ENCODE measurements at places on chromosomes 5 and 9.
A peak's percentile ranks its signal among the peaks of the same experiment; 100 is the strongest.

DNA sequence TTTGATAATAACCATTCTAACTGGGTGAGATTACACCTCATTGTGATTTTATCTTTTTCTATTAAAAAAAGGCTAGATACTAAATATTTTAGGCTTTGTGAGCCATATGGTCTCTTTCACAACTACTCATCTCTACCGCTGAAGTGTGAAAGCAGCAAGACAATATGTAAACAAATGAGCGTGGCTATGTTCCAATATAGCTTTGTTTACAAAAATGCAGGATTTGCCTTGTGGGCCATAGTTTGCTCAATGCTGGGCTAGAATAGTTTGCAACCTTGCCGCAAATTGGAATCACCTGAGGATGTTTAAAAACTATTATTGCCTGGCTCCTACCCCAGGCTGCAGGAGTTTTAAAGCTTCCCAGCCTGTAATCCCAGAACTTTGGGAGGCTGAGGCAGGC lies 10.2 kb upstream of the GPR150 start:
- no peak for DNase-seq

DNA sequence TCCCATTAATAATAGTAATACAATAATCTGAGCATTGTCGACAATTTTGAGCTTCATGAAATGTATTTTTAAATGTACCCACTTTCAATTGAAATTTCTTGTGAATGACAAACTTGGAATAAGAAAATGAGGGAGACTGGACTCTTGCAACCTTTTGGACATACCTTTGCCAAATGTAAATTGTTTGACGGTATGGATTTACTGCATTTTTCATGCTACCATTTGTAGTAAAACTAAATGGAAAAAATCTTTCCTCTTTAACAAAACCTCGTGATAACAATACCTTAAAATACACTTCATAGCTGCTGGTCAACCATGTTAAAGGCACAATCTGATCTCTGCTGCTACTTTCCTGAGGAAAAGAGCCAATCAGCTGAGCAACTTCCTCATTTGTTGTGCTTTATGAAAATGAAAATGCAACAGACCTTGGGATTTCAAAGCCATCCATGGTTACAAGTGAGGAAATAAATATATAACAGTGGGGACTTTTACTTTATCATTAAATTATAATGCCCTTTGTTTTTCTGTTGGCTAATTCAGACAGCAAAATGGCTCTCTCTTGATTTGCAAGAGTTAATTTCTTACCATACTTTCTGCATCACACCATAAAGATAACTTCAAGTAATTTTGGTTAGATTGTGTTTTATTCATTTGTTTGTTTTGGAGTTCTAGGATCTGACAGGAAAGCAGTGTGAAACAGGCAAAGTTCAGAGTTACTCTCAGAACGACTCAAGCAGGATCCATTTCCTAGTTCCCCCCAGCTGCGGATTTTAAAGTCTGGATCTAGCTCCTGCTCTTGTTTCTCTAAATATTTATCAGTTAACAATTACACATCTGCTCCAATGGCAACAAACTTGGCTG lies 1.1 kb downstream of the ALDH1A1 start:
- no peak for DNase-seq

- peak; percentile 18 for DNase-seq
Measured at GRCh38 chr5:177493795-177494345, 3.5 kb downstream of the PDLIM7 start.

GRCh38 chr5:77277759-77278158 lies 67.3 kb downstream of the PDE8B start:
- DNase-seq: no peak

DNA sequence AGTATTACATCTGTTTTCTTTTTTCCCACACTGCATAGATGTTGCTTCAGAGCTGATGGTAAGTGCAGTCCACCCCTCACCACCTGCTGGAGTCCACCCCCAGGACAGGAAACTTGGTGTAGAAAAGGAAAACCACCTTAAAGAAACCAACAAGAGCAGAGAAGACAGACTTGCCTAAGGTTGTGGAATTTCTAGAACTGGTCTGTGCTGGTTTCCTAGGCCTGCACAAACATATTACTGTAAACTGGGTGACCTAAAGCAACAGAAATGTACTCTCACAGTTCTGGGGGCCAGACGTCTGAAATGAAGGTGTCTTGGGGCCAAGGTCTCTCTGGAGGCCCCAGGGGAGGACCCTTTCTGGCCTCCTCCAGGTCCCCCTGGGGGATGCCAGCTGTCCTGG lies 293.4 kb upstream of the IRX1 start:
- no peak for DNase-seq

DNA sequence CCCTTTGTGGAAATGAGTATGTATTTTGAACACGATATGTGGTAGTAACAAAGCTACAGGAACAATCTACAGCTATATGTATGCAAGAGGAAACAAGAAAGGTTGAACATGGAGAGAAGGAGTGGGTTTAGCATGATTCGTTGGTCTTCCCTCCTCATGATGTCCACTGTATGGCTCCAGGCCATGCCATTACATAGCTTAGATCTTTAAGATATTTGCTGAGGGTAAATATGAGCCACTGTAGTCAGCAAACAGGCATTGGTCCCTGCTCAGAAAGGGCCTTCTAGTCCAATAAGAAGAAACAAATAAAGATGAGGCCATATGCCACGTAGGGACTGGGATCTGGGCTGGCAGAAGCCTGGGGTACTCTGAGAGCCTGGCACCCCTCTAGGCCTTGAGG lies 543.2 kb upstream of the SGCD start:
- no peak for DNase-seq
